ENCODE measurements at places on chromosomes 7 and 10. TPM values are rescaled to one million over a fixed set of nuclear protein-coding genes. Genes with fewer than 3 reads are reported as not detected.

The SUFU gene
- total RNA-seq: 1.6 TPM

The GARS1 gene
- 164 TPM for total RNA-seq

The LIMK1 gene
- total RNA-seq: 24.0 TPM

The PIP gene
- not detected for total RNA-seq

The CNTNAP2 gene
- not detected for total RNA-seq

The ZNF239 gene
- 3.4 TPM for total RNA-seq

The FXYD4 gene
- not detected for total RNA-seq

The VIPR2 gene
- total RNA-seq: 0.06 TPM

The SLC16A12 gene
- total RNA-seq: 0.53 TPM

The FRAT2 gene
- 4.4 TPM for total RNA-seq

The VSTM2A gene
- total RNA-seq: not detected

The STEAP1B gene
- 18.9 TPM for total RNA-seq

The LIPK gene
- total RNA-seq: not detected

The SGCE gene
- 90.5 TPM for total RNA-seq

The MMD2 gene
- not detected for total RNA-seq

The GNAT3 gene
- total RNA-seq: not detected
